ENCODE measurements at places on chromosomes 2 and 18. TPM values are rescaled to one million over a fixed set of nuclear protein-coding genes. Genes with fewer than 3 reads are reported as not detected.

DNA sequence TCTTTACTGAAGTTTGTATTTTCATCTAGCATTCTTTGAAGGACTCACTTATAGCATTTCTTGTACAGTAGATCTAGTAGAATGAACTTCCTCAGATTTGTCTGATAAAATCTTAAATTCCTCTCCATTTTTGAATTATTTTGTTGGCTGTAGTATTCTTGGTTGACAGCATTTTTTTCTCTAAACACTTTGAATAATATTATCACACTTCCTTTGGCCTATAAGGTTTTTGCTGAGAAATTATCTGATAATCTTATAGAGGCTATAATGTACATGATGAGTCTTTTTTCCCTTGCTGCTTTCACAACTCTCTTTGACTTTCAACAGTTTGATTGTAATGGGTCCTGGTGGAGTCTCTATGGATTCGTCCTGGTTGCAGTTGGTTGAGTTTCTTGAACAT lies 169.5 kb downstream of the NOL4 start:
- DNase-seq: no peak
- no peaks in the 10 kb centered on the region for H3K4me1 ChIP-seq
- H3K27ac ChIP-seq: no peak overlapping the region

The ACTR2 gene
- total RNA-seq: 150 TPM

GRCh38 chr2:72895759-72896281 lies 8.6 kb downstream of the SPR start:
- no peak overlapping the region for H3K4me3 ChIP-seq
- no peak overlapping the region for H3K27ac ChIP-seq
- DNase-seq: no peak
- peaks cover 10% of the 10 kb centered on the region for H3K36me3 ChIP-seq
- H3K4me1 ChIP-seq: no peaks in the 10 kb centered on the region
- H3K27me3 ChIP-seq: peaks cover 32% of the 10 kb centered on the region

GRCh38 chr2:33491441-33492084 lies 15.1 kb downstream of the RASGRP3 start:
- no peak for DNase-seq
- peaks cover 12% of the 10 kb centered on the region for H3K4me1 ChIP-seq
- H3K27me3 ChIP-seq: no peaks in the 10 kb centered on the region
- no peaks in the 10 kb centered on the region for H3K36me3 ChIP-seq

DNA sequence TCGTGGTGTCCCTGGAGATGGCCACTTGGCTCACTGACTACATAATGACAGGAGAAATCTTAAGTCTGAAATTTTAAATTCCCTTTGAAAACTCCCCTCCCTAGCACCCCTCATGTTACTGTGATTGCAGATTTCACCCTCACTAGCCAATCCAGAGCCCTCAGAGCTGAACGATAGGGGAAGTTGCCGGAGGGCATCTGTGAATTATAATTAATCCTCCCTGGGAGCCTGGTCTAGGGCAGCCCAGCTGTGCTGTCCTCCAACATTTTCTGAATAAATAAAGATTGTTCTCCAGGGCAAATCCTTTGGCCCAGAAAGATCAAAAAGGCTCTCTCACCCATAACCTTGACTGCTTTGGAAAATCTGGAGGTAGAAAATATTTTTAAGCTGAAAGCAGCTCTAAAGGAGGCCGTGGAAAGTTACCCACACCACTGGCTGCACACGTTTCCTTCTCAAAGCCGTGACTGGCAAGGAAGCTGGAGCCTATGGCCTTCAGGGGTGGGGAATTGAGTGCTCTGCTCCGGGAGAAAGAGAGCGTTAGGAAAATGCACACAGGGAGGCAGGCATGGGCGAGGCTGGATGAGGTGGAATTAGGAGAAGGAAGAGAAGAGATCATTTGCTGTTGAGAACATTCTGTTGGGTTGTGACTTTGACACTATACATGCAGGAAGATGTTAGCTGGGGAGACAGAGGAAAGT lies 68.9 kb upstream of the CNGA3 start:
- H3K27me3 ChIP-seq: no peaks in the 10 kb centered on the region
- H3K4me1 ChIP-seq: peaks cover 3% of the 10 kb centered on the region
- H3K4me3 ChIP-seq: no peak overlapping the region
- no peak overlapping the region for H3K27ac ChIP-seq
- H3K36me3 ChIP-seq: no peaks in the 10 kb centered on the region

- H3K4me3 ChIP-seq: no peak within 1 kb of the TSS
- H3K36me3 ChIP-seq: no peaks in the 10 kb centered on the region
- H3K27ac ChIP-seq: no peak within 1 kb of the TSS
- no peaks in the 10 kb centered on the region for H3K4me1 ChIP-seq
- no peak for DNase-seq
Observed at GRCh38 chr2:218880102-218880858, at the start of gene WNT10A. TSS of gene WNT10A (plus strand) at chr2:218880852. CDS start at chr2:218880996, 144 bp downstream.

The PTPN4 gene
- total RNA-seq: 8.0 TPM

DNA sequence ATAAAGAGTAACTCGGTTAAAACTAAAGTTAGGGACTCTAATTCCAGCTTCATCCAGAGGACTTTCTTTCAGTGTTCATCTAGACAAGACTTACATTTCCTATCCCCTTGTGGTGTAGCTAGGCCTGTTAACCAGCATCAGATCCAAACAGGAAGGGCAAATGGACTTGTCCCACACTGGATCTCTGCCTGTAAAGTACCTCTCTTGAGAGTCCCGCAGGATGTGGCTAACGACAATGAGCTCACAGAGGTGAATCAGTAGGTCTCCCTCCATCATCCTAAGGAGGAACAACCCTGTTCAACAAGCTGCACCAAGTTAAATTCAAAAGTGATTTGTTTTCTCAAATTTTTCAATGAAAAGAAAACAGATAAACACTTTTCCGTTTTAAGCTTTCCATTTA lies 412.3 kb upstream of the RGPD4 start:
- no peak for DNase-seq
- no peaks in the 10 kb centered on the region for H3K36me3 ChIP-seq
- H3K4me3 ChIP-seq: no peak overlapping the region
- no peaks in the 10 kb centered on the region for H3K27me3 ChIP-seq
- no peak overlapping the region for H3K27ac ChIP-seq

DNA sequence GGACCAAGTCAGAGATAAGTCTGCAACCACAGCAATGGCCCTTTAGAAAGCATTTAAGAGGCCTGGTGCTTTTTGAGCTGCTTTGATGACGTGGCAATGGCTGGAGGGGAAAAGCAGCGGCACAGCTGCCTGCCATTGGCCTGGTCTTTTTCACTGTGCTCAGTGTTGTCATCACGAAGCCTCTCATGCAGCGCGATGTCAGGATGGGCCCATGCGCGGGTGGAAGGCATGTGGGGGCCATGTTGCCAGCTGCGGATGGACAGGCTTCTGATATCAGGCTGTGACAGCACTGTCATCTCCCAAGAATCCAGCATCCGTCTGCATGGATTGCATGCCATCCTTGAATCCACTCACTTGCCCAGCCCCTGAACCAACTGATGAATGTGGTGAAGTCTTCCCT lies 204.5 kb downstream of the ACKR3 start:
- H3K27me3 ChIP-seq: no peaks in the 10 kb centered on the region
- H3K36me3 ChIP-seq: no peaks in the 10 kb centered on the region
- no peak overlapping the region for H3K4me3 ChIP-seq
- no peak overlapping the region for H3K27ac ChIP-seq
- DNase-seq: no peak
- H3K4me1 ChIP-seq: peaks cover 38% of the 10 kb centered on the region

GRCh38 chr2:88603146-88603545 lies 24.1 kb downstream of the EIF2AK3 start:
- no peaks in the 10 kb centered on the region for H3K27me3 ChIP-seq
- H3K4me1 ChIP-seq: peaks cover 25% of the 10 kb centered on the region
- no peaks in the 10 kb centered on the region for H3K36me3 ChIP-seq
- DNase-seq: no peak
- H3K4me3 ChIP-seq: no peak overlapping the region

DNA sequence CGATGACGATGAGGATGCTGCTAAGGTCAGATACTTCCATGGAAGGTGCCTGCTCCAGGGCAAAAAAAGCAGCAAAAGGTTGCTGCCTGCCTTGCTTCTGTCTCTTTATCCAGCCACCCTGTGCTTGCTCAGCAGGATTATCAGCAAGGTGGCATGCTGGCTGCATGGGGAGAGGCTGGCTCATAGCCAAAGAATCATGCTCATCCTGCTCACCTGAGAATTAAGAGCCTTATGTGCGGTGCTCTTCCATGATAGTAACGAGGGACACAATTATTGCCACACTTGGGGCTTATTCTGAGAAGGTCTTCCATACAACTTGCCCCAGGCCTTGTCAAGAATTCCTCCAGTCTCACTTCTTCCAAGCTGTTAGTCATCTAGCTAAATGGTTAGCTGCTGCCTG lies 60.4 kb upstream of the SEC11C start:
- no peak overlapping the region for H3K4me3 ChIP-seq
- H3K27ac ChIP-seq: no peak overlapping the region
- H3K27me3 ChIP-seq: peaks cover 12% of the 10 kb centered on the region
- H3K4me1 ChIP-seq: no peaks in the 10 kb centered on the region
- DNase-seq: no peak

The SERPINB7 gene
- total RNA-seq: 8.5 TPM

- H3K36me3 ChIP-seq: peaks cover 7% of the 10 kb centered on the region
- H3K4me3 ChIP-seq: no peak overlapping the region
- 0 out of 2 replicates have a peak, but pooled peaks cover 4% of the 10 kb centered on the region for H3K4me1 ChIP-seq
- no peak for DNase-seq
- H3K27ac ChIP-seq: no peak overlapping the region
Observed at GRCh38 chr2:26074676-26075075, 40.8 kb downstream of the RAB10 start.

The ST8SIA5 gene
- not detected for total RNA-seq

The TEX261 gene
- total RNA-seq: 19.1 TPM

Measured in SJSA1 (cell line).